ENCODE measurements at places on chromosomes 4 and X.

DNA sequence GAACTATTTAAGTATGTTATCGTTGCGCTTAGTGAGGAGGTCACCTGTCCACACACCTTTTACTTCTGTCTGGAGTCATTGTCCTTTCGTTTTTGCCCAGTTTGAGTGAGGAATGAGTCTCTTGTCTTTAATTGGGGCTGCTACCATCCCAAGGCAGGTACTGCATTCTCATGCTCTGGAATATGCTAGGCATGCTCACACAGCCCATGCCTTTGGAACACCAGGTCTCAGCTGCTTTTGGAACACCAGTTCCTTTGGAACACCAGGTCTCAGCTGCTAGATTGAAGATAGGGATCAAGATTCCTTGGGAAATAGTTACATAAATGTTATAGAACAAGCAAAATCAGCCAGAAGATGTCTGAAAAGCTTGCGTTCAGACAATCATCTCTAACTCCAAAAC lies 73.1 kb downstream of the AREG start:
- DNase-seq = no peak

GRCh38 chrX:129976441-129976840 lies 6.0 kb upstream of the BCORL1 start:
- DNase-seq = no peak

DNA sequence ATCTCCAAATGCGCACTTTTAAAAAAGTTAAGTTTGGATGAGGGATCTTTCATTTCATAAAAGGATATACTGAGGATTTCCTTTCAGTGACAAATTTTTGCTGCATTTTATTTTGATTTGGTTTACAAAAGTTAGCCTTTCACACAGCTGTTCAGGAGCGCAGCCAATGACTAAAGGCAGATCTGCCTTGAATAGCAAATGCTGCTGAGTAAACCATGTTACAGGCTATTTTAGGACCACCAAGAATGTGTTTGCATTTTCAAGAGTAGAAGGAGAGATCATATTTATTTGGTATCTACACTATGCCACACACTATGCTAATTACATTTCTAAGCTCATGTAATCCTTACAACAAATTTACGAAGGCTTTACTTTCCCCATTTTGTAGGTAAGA lies 92.1 kb downstream of the MAMLD1 start:
- DNase-seq = no peak

DNA sequence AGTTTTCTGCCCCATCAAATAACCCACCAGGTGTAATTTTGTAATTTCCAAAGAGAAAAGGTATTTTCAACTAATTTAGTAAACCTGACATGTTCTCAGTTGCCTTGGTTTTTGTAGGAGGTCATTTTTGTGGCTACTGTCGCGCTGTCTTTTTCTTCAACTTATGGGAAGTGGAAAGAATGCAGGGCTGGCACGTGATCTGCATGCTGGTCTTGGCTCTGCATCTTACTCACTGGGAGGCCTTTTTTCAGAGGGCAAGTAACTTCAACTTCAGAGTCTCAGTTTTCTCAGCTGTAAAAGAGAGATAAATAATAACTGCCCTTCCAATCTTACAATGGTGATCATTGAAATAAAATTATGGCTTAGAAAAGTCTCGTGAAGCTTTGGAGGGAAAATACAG lies 109.9 kb upstream of the SMIM10 start:
- DNase-seq = no peak

GRCh38 chrX:1330605-1331004 lies 6.0 kb upstream of the IL3RA start:
- no peak for DNase-seq

- no peak for DNase-seq
Observed at GRCh38 chrX:107701493-107702121, 73.3 kb downstream of the PRPS1 start.

All from T-helper 1 cell (primary cell).